ENCODE measurements at places on chromosomes 3 and 15. TPM values are rescaled to one million over a fixed set of nuclear protein-coding genes. Genes with fewer than 3 reads are reported as not detected.
A peak's percentile ranks its signal among the peaks of the same experiment; 100 is the strongest.

Gene KNG1
- total RNA-seq, result not detected

Gene DNAH12
- total RNA-seq, result under 0.01 TPM

DNA sequence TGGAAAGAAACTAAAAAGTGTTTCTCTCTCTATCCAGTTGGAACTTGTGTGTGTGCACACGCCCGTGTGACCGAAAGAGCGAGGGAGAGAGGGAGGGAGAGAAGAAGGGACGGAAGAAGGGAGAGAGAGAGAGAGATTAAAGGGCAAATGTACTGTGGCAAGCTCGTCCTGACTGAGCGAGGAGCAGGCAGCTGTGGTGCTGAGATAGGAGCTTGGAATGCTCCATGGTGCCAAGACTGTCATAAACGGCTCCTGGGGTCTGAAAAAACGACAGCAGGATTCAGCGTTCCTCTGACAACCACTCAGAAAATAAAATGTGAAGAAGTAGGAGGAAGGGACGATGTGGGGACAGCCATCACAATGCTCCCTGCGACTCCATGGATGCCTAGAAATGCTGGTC is 276.0 kb downstream of the SV2B start:
- DNase-seq, result no peak

Gene TJP1
- 103 TPM for total RNA-seq

GRCh38 chr3:54889731-54890130 is 38.1 kb downstream of the LRTM1 start:
- no peak for DNase-seq

Gene FNDC3B
- total RNA-seq, result 221 TPM

Gene PRSS50
- total RNA-seq, result not detected

DNA sequence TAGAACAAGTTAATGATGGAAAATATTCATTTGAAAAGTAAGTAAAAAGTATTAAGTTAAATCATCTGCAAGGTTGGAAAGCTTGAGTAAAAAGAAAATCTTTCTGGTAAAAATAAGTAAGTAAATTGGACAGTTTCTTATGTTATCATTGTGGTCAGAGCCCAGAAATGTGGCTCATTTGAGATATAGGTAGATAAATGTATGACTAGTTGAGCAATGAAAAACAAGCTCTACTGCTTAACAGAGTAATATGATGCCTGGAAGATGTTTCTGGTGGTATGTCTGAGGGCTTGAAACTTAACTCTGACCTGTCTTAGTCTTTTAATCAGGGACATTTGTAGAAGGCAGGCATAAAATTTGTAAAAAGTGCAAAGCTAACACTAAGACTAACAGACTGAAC is 444.0 kb downstream of the MFSD1 start:
- peak; percentile 27 for DNase-seq

Gene CAPN3
- 2.6 TPM for total RNA-seq
